RPMI7951 (cell line): ENCODE measurements at places on chromosomes 4 and X.

- DNase-seq: no peak
Observed at GRCh38 chr4:121330180-121330665, 50.6 kb downstream of the QRFPR start.

- DNase-seq: no peak
Observed at GRCh38 chr4:127155116-127155515, 477.6 kb upstream of the INTU start.

DNA sequence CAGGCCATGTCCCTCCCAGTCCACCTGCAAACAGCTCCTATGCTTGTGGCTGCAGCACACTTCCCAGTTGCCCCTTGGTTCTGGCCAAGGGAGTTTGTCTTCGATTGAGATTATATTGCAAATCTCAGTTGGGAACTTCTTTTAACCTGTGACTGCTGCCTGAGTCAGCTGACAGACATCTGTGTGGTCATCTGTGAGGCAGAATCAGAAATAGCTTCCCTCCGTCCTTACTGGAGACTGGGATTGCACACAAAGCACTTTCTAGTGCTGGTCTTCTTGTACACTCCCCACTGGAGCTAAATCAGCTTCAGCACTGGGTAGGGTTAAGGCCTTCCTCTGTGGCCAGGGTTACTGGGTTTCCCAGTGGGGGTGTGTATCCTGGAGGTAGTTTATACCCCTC lies 34.3 kb downstream of the ZNF330 start:
- no peak for DNase-seq

DNA sequence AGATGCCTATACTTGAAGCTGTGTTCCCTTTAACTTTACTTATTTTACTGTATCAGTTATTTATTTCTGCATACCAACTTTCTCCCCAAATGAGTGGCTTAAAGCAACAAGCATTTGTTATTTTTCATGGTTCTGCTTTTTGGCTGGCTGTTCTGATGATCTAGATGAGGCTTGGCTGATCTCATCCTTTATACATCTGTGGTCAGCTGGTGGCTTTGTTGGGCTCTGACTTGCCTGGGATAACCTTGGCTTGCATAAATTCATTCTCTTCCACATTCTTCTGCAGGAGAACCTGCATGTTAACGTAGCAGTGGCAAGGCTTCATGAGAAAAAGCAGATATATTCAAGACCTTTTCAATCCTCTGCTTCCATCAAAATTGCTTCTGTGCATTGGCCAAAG lies 1317.6 kb downstream of the ADGRL3 start:
- no peak for DNase-seq

- DNase-seq: no peak
Observed at GRCh38 chr4:80990851-80991250, 39.7 kb upstream of the BMP3 start.

- no peak for DNase-seq
Observed at GRCh38 chrX:39930786-39931528, 166.8 kb downstream of the BCOR start.

- DNase-seq: no peak
Observed at GRCh38 chr4:79413032-79413885, 5.2 kb upstream of the GK2 start.

DNA sequence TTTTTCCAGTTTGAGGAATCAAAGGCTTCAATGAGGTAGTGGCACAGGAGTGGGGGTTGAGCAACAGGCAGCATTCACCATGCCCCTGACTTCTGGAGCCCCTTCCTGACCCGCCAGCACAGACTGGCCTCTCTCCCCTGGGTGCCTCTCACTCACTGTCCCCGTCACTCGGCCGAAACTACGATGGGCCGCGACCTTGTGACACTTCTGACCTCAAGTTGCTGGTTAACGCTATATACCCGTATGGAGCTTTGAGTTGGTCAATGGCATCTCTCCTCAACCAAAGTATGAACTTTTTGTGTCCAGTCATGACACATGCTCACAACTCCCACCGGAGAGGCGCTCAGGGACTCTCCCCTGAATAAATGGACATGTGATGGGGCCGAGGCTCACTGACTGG lies 72.1 kb downstream of the IRF2 start:
- no peak for DNase-seq

GRCh38 chrX:69131886-69132285 lies 33.4 kb downstream of the PJA1 start:
- no peak for DNase-seq

DNA sequence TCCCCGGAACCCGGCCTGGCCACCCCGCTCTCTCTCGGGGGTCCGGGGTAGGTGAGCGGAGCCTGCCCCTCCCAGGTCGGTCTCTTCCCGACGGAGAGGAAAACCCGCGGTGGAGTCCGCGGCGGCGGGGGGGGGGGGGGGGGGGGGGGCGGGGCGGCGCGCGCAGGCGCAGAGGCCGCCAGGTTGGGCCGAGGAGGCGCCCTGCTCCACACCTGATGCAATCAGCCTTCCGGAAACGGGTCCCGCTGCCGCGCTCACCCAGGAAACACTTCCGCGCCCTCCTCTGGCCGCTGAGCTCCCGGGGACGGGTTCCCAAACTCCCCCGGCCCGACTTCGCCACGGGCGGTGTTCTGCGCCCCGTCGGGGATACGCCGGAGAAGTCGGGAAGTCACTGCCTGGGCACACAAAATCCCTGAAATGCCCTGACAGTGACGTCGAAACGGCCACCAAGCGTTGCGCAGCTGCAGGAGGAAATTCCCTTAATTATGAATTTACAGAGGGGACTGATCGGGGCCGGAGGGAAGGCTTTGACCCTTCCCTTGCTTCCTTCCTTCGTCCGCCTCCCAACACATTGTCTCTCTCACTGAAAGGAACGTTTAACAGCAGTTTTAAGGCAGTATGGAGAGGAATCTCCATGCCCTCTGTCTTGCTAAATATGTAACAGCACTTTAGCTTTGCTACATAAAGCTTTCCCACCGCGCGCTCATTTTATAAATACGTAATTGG lies 2.1 kb upstream of the APBB2 start:
- peak; percentile 66 for DNase-seq

DNA sequence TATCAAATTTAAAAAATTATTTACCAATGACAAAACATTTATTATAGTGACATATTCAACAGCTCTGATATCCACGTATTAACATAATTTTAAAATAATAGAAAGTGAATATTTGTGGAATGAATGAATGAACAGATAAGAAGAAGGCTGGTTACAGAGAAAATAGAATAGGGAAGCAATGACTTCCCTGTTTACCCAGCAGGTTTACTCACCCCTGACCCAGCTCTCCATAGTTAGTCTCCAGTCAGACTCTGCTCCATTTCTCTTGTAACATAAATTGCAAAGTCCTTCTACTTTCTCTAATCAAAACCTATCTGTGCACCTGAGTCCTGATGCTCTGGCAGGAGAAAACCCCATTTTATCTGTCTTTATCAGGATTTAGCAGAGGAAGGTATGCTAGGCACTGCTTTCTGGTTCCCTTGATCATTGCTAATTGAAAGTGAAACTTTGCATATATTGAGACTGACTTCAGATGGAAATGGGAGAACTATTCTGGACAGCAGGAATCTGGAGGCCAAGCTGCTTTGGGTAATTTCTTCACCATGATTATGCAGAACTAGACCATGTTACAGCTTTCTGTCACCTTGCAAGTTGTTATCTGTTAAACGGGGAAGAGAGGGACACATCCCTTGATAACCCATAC lies 363.0 kb downstream of the FAT4 start:
- peak; percentile 5 for DNase-seq

DNA sequence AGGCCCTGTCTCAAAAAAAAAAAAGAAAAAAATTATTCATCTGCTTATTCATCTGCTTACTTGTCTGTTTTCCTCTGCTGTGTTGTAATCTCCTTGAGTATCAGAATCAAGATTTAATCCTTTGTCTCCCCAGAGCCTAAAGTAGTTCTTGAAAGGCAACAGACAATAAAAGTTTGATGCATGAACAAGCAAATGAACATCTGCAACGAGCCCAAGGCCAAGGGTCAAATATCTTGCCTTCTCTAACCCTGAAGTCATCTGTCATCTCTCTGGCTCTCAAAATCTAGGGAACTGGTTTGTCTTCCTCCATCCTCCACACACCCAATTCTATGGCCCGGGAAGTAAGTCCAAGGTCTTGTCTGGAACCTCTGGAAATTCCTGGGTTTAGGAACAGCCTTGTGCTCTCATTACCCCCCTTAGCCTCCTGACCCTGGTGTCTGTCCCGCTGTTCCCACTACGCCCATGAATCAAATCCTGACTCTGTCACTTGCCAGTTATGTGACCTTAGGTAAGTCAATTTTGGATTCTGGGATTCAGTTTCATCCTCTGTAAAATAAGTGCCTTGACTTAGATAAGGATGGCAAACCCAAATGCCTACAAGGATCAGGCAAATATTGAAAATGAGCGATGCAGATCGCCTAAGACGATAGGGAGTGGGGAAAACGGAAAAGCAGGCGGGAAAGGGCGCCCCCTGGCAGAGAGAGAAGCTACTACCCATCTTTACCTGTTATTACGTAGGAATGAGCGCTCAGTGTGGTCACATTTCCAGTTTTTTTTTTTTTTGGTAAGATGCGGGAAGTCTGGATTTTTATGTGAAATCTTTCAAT lies 102.7 kb upstream of the DHX15 start:
- no peak for DNase-seq

GRCh38 chr4:125276811-125277210 lies 37.9 kb upstream of the FAT4 start:
- DNase-seq: no peak

GRCh38 chr4:20666012-20666860 lies 34.0 kb upstream of the PACRGL start:
- DNase-seq: no peak

- DNase-seq: peak; percentile 40
Observed at GRCh38 chr4:187283201-187283955, 559.7 kb upstream of the FAT1 start.

DNA sequence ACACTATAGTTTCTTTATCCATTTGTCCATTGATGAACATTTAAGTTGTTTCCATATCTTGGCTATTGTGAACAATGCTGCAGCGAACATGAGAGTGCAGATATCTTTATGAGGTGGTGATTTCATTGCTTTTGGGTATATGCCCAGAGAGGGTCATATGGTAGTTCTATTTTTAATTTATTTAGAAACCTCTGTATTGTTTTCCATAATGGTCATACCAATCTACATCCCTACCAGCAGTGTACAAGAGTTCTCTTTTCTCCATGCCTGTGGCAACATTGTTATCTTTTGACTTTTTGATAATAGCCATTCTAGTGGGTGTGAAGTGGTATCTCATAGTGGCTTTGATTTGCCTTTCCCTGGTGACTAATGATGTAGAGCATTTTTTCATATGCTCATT lies 48.8 kb downstream of the EDA start:
- no peak for DNase-seq

GRCh38 chr4:153242839-153243324 lies 38.6 kb downstream of the TRIM2 start:
- DNase-seq: no peak

DNA sequence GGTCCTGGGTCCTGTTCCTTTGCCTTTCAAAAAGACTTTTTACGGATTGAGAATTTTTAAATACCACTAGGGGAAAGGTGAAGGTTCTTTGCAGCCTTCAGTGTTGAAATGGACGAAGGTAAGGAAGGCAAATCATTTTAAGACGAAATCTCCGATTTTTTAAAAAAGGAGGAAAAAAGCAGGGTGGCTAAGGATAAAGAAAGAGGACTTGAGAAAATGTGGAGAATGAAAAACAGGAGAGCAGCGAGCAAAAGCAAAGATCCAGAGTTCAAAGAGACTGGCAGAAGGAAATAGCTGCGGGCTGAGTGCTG lies 314 bp downstream of the EPHA5 start:
- DNase-seq: no peak

DNA sequence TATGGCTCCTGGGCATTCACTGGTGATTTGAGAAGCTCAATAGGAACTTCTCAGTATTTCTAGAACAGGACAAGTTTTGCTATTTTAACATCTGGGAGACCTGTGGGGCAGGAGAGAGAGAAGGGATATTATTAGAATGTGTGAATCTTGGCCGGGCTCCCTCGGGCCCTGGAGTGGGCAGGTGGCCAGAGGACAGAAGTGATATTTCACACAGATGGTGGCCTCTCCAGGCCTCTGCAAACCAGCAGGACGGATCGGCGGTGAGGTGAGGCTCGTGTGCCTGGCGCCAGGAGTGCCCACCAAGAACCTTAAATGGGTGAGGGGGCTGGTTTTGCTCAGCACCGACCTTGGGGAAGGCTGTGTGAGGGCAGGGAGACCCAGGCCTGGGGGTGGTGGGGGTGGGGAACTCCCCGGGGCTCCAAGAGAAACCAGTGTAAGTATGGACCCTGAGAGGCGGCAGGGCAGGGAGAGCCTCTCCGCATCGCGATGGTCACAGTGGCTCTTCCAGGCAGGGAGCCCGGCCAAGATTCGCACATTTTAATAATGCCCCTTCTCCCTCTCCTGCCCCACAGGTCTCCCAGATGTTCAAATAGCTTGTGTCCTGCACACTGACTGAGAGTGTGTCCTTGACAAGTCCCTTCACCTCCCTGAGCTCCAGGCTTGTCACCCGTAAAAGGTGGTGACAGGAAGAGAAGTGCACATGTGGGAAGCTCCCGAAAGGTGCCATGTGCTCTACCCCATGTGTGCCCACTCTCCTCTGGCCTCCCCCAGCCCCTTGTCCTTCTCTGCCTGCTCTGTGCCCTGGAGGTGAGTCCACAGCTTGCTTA lies 64.9 kb downstream of the SORCS2 start:
- peak; percentile 32 for DNase-seq

DNA sequence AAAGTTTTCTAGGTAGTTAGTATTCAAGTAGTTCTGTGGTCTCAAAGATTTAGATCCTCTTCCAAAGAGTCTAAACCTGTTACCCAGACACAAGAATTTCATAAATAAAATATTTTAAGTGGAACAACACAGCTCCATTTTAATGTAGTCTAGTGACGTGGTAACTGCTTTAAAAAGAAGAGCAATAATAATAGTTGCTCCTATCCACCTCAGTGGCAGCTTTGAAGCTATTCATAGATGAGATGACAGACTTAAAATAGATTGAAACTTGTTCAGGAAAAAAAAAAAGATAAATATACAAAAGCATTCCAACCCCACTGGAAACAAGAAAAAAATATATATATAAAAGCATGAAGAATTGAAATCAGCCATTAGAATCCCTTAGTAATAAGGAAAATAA lies 14.6 kb downstream of the SCOC start:
- DNase-seq: no peak

- peak; percentile 22 for DNase-seq
Observed at GRCh38 chr4:86855572-86855971, 6.4 kb upstream of the SLC10A6 start.

- no peak for DNase-seq
Observed at GRCh38 chr4:181601103-181601502, 642.1 kb upstream of the TENM3 start.

GRCh38 chr4:63063760-63064159 lies 1345.5 kb downstream of the TECRL start:
- no peak for DNase-seq

DNA sequence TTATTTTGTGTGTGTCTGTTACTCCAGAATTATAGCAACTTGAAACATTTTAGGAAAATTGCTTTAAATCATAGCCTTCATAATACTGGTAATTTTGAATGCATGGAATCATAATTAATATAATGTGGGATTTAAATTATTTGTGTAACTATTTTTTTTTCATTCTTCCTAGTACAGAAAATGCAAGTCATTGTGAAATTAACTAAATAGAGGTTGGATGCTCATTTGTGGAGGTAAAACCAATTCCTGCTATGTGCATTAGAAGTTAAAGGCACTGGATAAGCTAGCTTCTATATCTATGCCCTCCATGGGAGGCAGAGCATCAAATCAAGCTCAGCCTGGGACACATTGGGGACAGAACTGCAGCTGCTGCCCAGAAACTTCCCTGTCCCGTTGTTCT lies 1048.5 kb upstream of the PABPC4L start:
- no peak for DNase-seq

GRCh38 chr4:139913995-139914598 lies 239.9 kb downstream of the MAML3 start:
- DNase-seq: no peak

- DNase-seq: no peak
Observed at GRCh38 chr4:7788694-7789425, 150.8 kb downstream of the AFAP1 start.
